ENCODE measurements at places on chromosomes 16 and 17.

- DNase-seq = no peak
These were observed 159.4 kb upstream of the GSE1 start for GRCh38 chr16:85453703-85454102.

- no peak for DNase-seq
These were observed 1.3 kb upstream of the TBX4 start for GRCh38 chr17:61450641-61451537.

GRCh38 chr16:4336701-4337539 lies 14.2 kb downstream of the PAM16 start:
- no peak for DNase-seq

DNA sequence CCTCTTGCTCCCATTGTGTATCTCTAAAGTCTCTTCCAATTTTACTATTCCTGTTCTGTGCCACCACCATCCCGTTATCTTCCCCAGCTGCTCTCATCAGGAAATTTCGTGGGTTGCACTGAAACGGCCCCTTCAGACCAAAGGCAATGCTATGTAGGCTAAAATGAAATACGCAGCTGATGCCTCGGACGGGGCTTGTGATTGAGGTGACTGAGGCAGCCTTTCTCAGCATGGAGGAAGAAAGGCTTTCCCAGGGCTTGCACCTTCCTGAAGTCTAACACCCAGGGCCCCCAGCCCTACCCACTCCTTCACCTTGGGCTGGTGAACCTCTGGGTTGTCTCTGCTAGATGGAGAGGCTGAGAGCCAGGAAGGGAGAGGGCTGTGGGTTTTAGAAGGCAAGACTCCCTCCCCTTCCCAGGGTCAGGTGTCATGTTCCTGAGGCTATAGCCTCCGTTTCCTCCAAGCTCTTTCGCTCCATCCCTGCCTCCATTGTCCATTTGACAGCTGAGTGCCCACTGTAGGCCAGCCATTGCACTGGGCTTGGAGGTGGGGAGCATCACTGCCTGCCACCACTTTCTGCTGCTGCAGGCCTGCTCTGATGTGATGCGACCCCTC lies 7.8 kb downstream of the CCDC200 start:
- no peak for DNase-seq

- no peak for DNase-seq
These were observed 86.7 kb downstream of the KSR1 start for GRCh38 chr17:27542841-27543463.

DNA sequence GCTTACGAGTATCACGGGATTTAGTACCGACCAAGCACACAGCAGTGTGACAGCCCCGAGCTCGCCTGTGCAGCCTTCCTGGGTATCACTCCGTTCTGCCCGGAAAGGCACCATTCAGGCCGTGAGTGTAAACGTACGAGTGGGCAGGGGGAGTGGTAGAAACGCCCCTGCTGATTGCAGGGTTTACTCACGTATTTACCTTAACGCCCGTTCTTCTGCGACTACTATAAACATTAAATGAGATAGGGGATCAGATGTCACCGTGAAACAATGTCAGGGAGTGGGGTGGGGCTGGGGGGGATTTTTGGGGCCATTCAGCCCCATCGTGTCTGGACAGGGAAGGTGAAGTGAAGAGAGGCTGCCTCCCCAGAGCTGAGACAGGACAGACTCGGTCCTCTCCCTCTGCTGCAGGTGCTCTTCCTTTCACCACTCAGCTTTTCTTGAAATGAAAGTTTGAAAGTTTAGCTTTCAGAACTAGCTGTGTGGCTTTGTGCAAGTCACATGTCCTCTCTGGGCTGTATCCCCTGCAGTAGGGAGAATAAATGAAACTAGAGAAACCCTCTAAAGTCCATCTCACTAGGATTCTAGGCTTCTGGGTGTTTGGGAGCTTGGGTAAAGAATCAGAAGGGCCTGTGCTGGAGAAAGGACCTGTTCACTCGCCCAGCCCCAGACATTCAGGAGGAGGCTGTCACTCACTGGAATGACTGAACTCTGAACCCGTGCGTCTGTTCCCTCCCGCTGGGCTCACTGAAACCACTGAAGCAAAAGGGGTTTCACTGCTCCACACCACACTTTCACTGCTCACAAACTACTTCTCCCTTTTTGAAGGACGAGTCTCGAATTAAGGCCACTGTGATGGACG lies 66.7 kb downstream of the RPA1 start:
- no peak for DNase-seq

DNA sequence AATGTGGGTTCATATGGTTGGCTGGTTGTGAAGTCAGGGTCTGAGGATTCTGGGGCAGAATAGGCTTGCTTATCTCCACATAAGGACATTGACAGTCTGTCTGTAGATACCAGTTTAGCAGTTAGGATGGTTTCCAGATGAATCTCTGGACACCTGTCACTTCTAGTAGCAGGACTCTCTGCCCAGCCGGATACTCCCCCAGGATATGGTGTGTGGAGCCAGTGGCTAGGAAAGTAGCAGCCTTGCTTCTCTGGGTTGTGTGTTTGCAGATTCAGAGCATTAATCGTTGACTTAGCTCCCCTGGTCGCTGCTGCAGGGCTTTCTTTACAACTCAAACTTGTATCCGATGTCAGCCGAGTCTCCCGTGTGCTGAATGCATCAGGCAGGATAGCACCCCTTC lies 45.2 kb downstream of the CLEC16A start:
- no peak for DNase-seq

Data from stimulated activated CD4-positive, alpha-beta T cell treated with anti-CD3 and anti-CD28 coated beads, Interleukin-2, amount 100 ng/mL, for 48 hours (primary cell).